ENCODE measurements at places on chromosomes 3 and 15.

DNA sequence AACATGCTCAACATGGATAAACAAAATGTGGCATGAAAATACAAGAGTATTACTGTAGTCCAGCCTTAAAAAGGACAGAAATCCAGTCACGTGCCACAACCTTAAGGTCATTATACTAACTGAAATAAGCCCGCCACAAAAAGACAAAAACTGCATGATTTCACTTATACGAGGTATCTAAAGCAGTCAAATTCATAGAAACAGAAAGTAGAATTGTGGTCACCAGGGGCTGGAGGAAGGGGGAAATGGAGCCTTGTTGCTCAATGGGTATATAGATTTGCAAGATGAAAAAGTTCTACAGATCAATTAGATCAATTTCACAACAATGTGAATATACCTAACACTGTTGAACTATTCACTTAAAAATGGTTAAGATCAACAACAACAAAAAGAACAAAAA lies 7.4 kb downstream of the GLB1 start:
- H3K4me1 ChIP-seq: peaks cover 25% of the 10 kb centered on the region
- DNase-seq: no peak
- no peak overlapping the region for H3K4me3 ChIP-seq
- H3K27ac ChIP-seq: no peak overlapping the region

GRCh38 chr15:57730876-57731275 lies 24.4 kb downstream of the POLR2M start:
- H3K27me3 ChIP-seq: no peaks in the 10 kb centered on the region
- no peak overlapping the region for H3K4me3 ChIP-seq
- no peak overlapping the region for H3K27ac ChIP-seq
- no peak for DNase-seq
- no peaks in the 10 kb centered on the region for H3K36me3 ChIP-seq
- H3K4me1 ChIP-seq: peaks cover 9% of the 10 kb centered on the region

- H3K27ac ChIP-seq: no peak overlapping the region
- no peak overlapping the region for H3K4me3 ChIP-seq
- H3K4me1 ChIP-seq: no peaks in the 10 kb centered on the region
- no peaks in the 10 kb centered on the region for H3K36me3 ChIP-seq
- H3K27me3 ChIP-seq: peaks cover 3% of the 10 kb centered on the region
- no peak for DNase-seq
Observed at GRCh38 chr3:110791995-110792686, 279.5 kb upstream of the NECTIN3 start.

GRCh38 chr3:128484404-128485281 lies 8.4 kb downstream of the GATA2 start:
- no peak for DNase-seq
- H3K36me3 ChIP-seq: no peaks in the 10 kb centered on the region
- H3K27me3 ChIP-seq: no peaks in the 10 kb centered on the region
- peak overlapping the region; percentile 64 for H3K4me3 ChIP-seq
- H3K27ac ChIP-seq: peak overlapping the region; percentile 98
- peaks cover 72% of the 10 kb centered on the region for H3K4me1 ChIP-seq

- no peaks in the 10 kb centered on the region for H3K36me3 ChIP-seq
- no peak overlapping the region for H3K4me3 ChIP-seq
- no peaks in the 10 kb centered on the region for H3K4me1 ChIP-seq
- no peak overlapping the region for H3K27ac ChIP-seq
Observed at GRCh38 chr3:170027233-170028102, 10.3 kb upstream of the GPR160 start.

DNA sequence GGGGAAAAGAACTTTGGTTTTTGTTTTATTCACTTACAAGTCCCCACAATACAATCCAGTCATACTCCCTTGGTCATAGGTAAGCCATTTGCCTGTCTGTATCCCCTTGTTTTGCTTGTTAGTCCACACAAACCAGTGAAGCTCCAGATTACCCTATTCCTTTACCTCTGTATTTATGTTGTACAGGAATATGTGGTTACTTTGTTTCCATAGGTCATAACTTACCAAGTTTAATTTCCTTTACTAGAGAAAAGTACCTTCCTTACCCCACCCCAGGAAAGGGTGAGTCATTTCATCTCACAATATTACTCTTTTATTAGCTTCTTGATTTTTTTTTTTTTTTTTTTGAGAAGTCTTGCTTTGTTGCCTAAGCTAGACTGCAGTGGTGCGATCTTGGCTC lies 113.4 kb upstream of the LRRFIP2 start:
- no peak overlapping the region for H3K27ac ChIP-seq
- no peaks in the 10 kb centered on the region for H3K27me3 ChIP-seq
- no peaks in the 10 kb centered on the region for H3K36me3 ChIP-seq
- no peak for DNase-seq
- no peak overlapping the region for H3K4me3 ChIP-seq
- H3K4me1 ChIP-seq: peaks cover 2% of the 10 kb centered on the region

DNA sequence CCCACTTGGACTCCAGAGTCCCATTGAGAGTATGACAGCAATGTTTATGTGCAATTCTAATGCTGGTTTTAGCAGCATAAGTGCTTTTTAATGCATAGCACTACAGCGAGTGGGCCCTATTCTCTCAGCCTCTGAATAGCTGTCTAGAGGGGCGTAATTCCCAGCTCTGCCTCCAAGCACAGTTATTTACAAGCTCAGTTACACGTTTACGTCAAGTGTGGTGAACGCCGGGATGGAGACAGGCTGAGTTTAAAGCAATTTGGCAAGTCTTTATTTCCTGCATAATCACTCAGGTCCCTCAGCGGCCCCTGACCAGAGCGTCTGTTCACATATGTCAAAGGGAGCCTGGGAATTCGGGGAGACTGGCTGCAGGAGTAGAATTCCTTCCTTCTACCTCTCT lies 43.9 kb downstream of the SOX14 start:
- H3K4me1 ChIP-seq: no peaks in the 10 kb centered on the region
- DNase-seq: no peak
- H3K27me3 ChIP-seq: no peaks in the 10 kb centered on the region
- no peaks in the 10 kb centered on the region for H3K36me3 ChIP-seq
- H3K27ac ChIP-seq: no peak overlapping the region
- no peak overlapping the region for H3K4me3 ChIP-seq

GRCh38 chr3:94513600-94513999 lies 450.7 kb downstream of the NSUN3 start:
- no peak overlapping the region for H3K27ac ChIP-seq
- H3K4me1 ChIP-seq: no peaks in the 10 kb centered on the region
- no peak overlapping the region for H3K4me3 ChIP-seq
- no peak for DNase-seq
